ENCODE measurements at places on chromosomes 2 and 18.
A peak's percentile ranks its signal among the peaks of the same experiment; 100 is the strongest.

- peak; percentile 53 for DNase-seq
Measured at GRCh38 chr2:101362316-101362715, 25.0 kb downstream of the CREG2 start.

DNA sequence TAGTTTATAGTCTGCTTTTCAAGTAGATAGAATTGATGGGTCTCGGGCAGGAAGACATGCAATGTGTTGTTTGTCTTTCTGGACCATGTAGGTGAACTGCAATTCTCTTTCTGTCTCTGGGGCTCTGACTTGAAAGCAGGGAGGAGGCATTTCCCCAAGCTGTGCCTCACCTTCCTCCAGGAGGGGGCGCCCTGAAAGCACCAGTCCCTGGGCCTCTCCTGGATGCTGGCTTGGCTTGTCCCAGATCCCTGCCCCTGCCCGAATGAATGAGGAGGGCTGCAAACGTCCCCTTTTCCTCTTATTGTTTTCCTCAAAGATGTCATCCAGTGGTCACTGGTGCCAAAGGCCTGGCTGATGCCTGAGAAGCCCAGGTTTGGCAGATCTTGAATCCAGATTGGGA, 270.6 kb downstream of the CELF4 start:
- DNase-seq, result no peak

- no peak for DNase-seq
Measured at GRCh38 chr2:39466311-39466710, 29.2 kb upstream of the MAP4K3 start.

DNA sequence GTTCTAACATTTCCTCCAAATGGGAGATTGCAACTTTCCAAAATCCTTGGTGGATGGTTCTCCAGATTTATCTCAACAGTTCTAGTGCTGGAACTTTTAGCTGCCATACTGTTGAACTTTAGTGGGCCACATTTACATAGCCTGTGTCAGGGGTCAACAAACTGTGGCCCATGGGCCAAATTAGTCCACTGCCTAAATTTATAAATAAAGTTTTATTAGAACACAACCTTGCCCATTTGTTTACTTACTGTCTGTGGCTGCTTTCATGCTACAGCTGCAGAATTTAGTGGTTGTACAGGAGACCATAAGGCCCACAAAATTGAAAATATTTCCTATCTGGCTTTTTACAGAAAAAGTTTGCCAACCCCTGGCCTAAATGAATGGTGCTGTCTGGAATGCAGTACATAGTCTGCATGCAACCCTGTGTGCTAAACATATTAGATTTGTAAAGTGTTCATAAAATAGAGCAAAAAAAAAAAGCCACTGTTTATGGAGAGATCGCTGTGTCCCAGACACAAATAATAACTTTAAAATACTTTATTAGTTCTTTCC, 30.3 kb downstream of the MGAT5 start:
- DNase-seq, result no peak

DNA sequence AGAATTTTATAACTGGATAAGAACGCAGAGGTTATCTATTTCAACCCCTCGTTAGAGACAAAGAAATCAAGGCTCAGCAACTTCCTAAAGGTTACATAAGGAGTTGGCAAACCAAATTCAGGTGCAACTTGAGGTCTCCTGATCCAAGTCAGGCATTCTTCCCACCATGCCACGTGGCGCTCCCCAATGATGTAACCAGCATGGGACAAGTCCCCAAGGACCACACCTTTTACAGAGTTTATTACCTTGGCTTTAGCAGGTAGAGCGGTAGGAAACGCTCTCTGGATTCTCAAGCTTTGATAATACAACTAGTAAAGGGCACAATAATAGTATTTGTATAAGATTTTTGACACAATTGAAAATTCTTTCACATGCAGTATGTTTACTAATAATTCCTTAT, 26.7 kb upstream of the MBOAT2 start:
- DNase-seq, result no peak

DNA sequence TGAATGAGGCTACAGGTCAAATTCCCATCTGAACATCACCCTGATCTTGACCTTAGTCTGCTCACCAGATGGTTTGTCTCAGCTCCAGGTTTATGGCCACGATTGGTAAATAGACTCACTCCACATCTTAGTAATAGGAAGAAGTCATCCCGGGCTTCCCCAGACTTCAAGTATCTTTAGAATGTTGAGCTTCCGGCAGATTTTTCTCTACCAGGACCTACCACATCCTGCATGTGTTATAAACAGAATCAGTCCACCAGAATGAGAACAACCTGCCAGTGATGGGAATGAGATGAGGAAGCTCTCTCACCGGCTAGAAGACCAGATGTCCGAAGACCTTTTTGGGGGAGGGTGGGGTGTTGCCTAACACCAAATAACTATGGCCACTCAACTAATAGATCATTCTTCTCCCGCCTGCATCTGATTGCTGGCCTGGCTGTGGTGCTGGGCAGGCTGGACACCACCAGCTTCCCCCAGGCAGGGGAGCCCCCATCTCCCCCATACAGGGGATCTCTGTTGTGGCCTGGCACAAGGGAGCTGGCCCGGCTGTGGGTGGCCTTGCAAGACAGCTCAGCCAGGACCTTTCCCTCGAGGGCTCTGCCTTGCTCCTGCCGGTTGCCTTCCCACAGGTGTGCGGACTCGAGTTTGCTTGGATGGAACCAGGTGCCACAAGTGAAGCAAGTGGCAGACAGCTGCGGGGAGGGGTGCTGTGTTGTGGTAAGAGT, 88.5 kb downstream of the SH3RF3 start:
- no peak for DNase-seq

GRCh38 chr2:222656526-222657446, 894 bp upstream of the FARSB start:
- no peak for DNase-seq

GRCh38 chr18:46756025-46756558, 761 bp downstream of the ST8SIA5 start:
- DNase-seq, result no peak

DNA sequence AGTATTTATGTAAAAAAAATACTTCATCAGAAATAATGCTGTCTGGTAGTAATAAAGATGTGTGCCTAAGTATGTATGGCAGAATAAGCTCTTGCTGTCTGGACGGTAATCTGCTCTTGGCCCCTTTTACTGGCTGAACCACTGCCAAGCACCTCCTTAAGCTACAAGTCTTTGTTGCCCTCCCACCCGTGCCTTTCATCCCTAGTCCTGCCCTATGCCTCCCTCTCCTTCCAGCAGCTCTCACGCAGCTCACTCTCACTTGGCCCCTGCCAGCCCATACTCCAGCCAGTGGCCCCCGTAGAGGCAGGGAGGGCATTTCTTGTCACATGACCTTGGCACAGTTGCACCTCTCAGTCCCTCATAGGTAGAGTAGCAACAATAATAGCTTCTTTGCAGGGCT, 54.5 kb upstream of the NPAS2 start:
- no peak for DNase-seq

- DNase-seq, result peak; percentile 48
Measured at GRCh38 chr2:172172513-172173173, 69.9 kb upstream of the DLX2 start.

- DNase-seq, result no peak
Measured at GRCh38 chr18:8706791-8707555, 1.6 kb downstream of the MTCL1 start.

- DNase-seq, result no peak
Measured at GRCh38 chr18:57220480-57220879, 73.6 kb downstream of the BOD1L2 start.

DNA sequence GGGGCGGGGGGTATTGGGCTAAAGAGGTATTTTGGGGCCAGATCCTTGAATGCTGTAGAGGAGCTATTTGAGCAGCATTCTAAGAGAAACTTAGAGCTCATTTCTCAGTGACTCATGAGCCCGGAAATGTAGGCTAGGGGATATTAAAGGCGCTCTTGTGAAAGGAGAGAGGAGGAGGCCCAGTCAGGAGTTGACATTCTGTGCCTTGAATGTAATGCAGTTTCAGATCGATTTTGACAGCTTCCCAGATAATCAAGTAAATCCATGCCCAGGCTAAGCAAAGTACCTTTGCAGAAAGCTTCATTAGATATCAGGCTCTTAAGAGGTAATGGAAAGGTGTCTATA, 1.5 kb downstream of the CAB39 start:
- peak; percentile 9 for DNase-seq

DNA sequence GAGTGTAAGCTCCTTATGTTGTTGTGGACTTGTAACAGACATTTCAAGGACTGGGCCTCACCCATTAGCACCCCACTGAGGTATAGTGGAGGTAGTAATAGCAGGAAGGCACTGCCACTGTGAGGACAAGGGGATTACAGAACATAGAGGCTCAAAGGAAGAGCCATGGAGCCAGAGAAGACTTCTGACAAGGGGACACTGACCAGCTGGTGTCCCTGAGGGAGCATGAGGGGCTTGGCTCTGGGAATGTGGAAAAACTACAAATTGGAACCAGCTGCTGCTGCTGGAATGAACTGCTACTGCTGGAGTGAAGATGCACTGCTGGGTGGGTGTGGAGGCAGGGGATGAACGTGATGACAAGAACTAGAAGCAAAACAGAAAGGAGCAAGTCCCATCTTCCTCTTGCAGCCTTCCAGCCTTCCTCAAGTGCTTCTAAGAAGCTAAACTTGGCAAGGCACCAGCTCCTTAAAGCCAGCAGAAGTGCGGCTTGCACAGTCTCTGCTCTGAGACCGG, 167.3 kb upstream of the NOSTRIN start:
- DNase-seq, result no peak

GRCh38 chr2:187576906-187577305, 22.7 kb upstream of the TFPI start:
- no peak for DNase-seq

DNA sequence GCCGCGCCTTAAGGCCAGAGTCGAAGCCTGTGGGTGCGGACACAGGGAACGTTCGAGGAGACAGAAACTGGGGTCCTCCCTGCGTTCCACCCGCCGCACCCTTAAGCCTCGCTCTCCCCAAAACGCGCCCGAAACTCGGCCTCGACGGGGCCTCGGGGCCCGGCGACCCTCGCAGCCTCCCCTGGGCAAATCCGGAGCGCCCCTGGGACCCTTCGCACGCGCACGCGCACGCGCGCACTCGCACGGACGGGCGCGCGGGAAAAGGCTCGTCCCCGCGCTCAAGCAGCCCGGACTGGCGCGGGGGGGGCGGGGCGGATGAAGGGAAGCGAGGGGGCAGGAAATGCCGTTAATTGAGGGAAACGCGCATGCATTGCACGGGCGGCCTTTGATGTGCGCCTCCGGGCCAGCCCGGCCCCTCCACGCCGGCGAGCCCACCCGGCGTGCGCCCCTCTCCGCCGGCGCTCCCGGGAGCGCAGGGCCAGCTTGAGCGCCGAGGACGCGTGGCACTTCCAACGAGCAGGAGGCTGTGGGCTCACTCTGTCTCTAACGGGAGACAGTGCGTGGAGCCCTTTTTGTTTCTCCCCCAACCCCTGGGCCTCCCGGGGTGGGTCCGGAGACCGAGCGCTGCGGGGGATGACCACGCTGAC, 5.4 kb upstream of the SALL3 start:
- DNase-seq, result no peak

DNA sequence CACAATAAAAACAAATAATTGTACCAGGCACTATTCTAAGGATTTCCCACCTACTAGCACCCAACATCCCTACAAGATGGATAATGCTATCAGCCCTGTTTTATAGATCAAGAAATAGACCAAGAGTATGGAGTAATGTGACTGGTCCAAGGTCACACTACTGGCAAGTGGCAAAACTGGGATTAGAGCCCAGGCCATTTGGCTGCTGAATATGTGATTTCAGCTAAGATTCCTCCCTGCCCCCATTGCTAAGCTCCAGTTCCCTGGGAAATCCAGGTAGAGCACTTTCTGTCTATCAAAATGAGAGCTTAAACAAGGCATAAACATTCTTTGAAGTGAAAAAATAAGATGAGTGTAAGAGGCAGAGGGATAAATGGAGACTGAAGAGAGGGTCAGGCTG, 157.8 kb downstream of the DNAH6 start:
- DNase-seq, result no peak

- DNase-seq, result no peak
Measured at GRCh38 chr18:51253476-51253875, 56.0 kb upstream of the MEX3C start.

DNA sequence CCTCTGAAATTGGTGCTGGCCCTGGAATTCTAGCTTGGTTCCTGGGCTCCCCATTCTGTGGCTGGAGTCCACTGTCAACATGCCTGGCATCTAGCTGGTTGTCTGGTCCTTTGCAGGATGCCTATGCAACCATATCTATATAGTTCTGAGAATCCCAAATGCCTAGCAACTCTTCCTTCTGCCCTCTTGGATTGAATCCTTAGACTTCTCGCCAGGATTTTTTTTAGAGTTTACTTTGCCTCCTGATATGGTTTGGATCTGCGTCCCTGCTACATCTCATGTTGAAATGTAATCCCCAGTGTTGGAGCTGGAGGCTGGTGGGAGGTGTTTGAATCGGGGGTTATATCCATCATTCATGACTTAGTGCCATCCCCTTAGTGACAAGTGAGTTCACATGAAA, 65.0 kb upstream of the LYPD1 start:
- no peak for DNase-seq

- no peak for DNase-seq
Measured at GRCh38 chr2:217853301-217853881, 149.4 kb downstream of the TNS1 start.

GRCh38 chr18:60019463-60019840, 119.7 kb downstream of the PMAIP1 start:
- no peak for DNase-seq

- DNase-seq, result no peak
Measured at GRCh38 chr2:213980883-213981282, 430.0 kb upstream of the VWC2L start.

DNA sequence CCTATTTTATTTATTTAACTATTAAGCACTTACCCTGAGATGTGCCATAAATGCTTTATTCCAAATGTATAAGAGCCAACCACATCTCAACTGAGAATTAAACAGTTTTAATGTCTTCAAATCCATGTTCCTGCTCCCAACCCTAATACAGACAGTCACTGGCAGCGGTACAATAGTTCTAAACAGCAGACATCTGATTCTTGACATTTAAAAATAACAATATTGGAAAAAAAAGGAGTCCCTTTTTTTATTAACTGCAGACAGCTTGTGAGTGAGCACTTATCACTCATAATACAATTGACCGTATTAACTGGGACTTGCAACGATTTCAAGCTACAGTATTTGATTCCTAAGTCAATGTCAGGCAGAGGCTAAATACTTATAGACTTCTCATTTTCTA, 424.6 kb downstream of the TGIF1 start:
- no peak for DNase-seq

DNA sequence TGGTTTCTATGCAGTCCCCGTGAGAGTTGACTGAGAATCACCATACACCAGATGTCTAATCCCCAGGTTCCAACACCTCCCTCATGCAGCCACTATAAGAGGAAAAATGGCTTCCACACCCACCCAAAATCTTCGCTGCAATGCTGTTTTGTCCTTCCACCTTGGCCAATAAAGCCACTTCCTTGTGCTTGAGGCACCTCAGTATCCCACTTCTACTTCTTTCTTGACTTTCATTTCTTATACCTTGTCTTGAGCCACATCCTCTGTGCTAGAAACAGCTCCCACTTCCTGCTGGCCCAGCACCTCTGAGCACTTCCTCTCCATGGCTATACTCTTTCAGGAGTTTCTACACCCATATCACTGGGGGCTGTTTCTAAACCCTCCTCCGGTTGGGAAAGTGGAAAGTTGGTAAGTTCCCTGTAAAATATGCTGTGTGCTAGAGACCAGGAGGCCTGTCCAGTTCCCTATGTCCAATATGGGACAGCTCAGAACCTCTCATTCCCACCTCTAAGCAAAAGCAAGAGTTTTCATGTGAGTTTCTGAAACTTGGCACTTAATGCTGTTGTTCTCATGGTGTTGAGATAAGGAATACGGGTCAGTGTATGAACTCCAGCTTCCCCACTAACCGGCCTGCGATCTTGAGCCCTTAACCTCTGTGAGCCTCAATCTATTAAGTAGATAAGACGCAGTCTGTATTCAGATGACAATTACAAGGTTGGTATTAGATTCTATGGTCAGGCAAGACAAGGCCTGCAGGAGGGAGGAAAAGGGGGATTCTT, 209.1 kb upstream of the ID2 start:
- no peak for DNase-seq

All from CD8-positive, alpha-beta memory T cell (primary cell).